ENCODE measurements at places on chromosomes 12 and 14.

DNA sequence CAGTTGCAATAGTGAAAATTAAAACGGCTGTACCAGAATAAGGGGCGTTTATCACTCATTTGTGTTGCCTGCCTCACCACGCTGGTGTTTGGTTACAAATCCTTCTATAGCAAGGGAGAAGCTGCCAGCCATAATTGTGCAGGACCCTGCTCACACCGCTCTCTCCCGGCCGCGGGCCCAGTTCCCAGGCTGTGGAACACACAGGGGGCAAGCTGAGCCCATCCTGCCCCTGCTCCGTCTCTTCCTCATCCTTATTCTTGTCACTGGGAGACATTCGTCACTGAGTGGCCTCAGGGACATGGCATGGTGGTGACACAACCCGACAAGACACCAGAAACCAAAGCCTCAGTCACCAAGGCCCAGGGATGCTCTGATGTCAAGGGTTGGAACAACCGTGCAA, 116.3 kb upstream of the FKBP4 start:
- H3K27me3 ChIP-seq, result no peaks in the 10 kb centered on the region
- no peaks in the 10 kb centered on the region for H3K36me3 ChIP-seq
- DNase-seq, result no peak
- no peak overlapping the region for H3K27ac ChIP-seq
- H3K4me3 ChIP-seq, result no peak overlapping the region

DNA sequence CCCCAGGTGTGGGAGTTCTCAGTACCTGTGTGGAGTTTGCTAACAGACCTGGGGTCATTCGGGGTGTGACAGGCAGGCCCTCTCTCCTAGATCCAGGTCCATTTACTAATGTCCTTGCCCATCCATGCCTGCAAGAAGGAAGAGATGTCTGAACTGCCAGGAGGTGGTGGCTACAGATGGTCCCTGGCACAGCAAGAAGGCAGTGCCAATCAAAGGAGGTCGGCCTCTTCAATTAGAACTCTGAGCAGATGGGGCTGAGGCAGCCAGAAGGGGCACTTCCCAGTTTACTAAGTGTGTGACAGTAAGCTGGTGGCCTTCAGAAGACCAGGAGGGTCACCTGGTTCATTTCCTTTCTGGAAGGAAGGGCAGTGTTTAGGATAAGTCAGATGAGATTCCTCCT, 202.5 kb downstream of the CACNA1C start:
- no peak overlapping the region for H3K27ac ChIP-seq
- no peaks in the 10 kb centered on the region for H3K27me3 ChIP-seq
- no peak overlapping the region for H3K4me3 ChIP-seq
- no peaks in the 10 kb centered on the region for H3K36me3 ChIP-seq
- no peak for DNase-seq

GRCh38 chr12:89762498-89763170, 54.0 kb upstream of the ATP2B1 start:
- H3K27ac ChIP-seq, result no peak overlapping the region
- DNase-seq, result no peak
- H3K27me3 ChIP-seq, result no peaks in the 10 kb centered on the region
- H3K4me1 ChIP-seq, result no peaks in the 10 kb centered on the region
- no peak overlapping the region for H3K4me3 ChIP-seq

DNA sequence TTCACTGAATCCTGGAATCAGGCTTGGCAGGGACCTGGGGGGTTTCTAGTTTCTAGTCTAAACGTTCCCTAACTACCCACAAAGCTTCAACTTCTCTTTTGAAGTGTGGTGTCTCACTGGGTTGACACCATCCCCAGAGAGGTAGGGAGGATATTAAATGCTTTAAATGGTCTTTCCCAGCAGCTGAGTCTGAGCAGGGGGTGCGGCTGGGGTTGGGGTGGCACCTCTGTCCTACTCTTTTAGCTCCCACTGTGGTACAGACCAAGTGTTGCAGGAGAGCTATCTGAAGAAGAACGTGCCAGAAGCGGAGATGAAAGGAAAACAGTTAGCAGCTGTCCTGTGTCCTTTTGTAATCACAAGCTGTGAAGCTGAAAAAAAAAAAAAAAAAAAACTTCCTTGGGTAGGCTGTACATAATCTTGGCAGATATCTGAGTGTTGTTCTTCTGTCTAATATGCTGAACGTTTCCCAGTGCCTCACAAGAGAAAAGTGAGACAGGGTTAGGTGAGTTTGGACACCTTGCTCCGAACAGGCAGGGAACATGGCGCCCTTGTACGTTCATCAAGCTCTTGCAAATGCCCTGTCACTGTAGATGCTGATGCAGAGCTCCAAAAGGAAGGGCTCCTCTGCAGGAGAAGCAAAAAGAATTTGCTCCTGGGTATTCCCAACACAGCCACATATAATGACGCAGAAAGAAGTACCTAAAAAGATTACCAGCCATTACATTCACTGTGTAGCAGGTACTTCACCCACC, 447.2 kb downstream of the APAF1 start:
- no peaks in the 10 kb centered on the region for H3K4me1 ChIP-seq
- no peak overlapping the region for H3K27ac ChIP-seq
- no peaks in the 10 kb centered on the region for H3K27me3 ChIP-seq
- H3K36me3 ChIP-seq, result no peaks in the 10 kb centered on the region

GRCh38 chr12:94261786-94262185, 113.4 kb downstream of the PLXNC1 start:
- no peaks in the 10 kb centered on the region for H3K36me3 ChIP-seq
- peak overlapping the region; percentile 60 for H3K27ac ChIP-seq
- no peaks in the 10 kb centered on the region for H3K27me3 ChIP-seq
- H3K4me1 ChIP-seq, result peaks cover 36% of the 10 kb centered on the region

- no peak for DNase-seq
- H3K36me3 ChIP-seq, result no peaks in the 10 kb centered on the region
- no peaks in the 10 kb centered on the region for H3K27me3 ChIP-seq
- no peak overlapping the region for H3K27ac ChIP-seq
These were observed 136.8 kb downstream of the CALM1 start for GRCh38 chr14:90533591-90534021.

DNA sequence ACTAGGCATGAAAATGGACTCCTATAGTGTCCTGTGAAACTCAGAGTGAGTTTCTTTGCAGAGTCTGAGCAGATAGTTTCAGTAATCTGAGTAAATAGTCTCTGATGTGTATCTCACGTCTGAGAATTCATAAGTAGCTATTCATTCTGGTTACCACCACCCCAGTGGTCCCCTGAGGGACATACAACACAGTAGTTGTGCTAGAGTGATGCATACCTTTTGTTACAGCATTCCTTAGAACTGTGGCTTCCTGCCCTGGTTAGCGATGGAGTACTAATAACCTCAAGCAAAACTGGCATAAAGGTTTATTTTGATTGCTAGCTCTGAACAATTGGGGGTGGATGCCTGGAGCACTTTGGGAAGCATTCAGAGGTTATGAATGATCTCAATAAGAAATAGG, 114.7 kb downstream of the DAAM1 start:
- H3K4me3 ChIP-seq, result no peak overlapping the region
- no peaks in the 10 kb centered on the region for H3K27me3 ChIP-seq
- H3K27ac ChIP-seq, result no peak overlapping the region
- DNase-seq, result peak; percentile 27
- H3K4me1 ChIP-seq, result peaks cover 27% of the 10 kb centered on the region

- H3K4me1 ChIP-seq, result peaks cover 88% of the 10 kb centered on the region
- peak overlapping the region; percentile 98 for H3K27ac ChIP-seq
- DNase-seq, result peak; percentile 74
- H3K4me3 ChIP-seq, result no peak overlapping the region
- H3K36me3 ChIP-seq, result no peaks in the 10 kb centered on the region
These were observed 22.0 kb downstream of the CD9 start for GRCh38 chr12:6222078-6222654.

DNA sequence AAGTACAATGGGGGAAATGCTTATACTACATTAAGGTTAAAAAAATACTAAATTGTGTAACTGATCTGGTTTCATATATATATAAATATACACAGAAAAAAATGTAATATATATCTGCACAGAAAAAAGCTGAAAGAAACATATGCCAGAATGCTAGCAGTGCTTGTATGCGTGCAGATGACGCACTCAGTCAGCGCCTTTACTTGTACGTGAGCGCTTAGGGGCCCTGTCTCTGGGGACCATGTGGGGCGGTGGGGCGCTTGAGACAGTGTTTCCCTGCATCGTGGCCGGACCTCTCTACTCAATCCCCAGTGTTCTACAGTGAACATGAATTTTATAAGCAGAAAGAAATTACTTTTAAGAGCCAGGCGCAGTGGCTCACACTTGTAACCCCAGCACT, 7.0 kb downstream of the ANKRD9 start:
- no peak overlapping the region for H3K27ac ChIP-seq
- no peak overlapping the region for H3K4me3 ChIP-seq
- no peaks in the 10 kb centered on the region for H3K27me3 ChIP-seq
- H3K36me3 ChIP-seq, result peaks cover 10% of the 10 kb centered on the region
- peaks cover 10% of the 10 kb centered on the region for H3K4me1 ChIP-seq

DNA sequence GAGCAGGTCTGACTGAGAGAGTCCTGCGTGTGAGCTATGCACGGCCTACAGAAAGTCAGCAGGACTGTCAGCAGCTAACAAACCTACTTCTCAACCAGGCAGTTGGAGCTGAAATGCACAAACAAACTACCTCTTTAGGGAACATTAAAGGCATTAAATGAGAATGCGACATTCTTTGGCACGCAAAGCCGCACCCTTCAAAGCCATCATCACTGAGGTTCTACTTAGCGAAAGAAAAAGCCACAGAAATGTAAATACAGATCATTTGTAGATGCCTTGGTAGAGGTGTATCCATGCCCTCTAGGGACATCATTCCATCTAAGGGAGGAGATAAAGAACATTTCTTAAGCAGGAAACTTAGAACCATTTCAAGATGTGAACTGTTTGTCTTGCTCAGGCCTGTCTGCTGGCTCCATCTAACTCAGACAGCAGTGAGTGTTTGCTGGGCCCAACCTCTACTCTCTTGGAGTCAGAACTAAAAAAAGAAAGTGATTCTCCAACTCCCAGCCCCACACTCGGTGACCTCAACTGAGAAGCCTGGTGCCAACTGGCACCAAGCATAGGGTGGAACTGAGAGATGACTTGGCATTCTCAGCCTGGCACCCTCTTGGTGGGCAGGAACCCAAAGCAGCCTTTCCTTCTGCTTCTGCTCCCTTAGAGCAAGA, 63.5 kb upstream of the MBIP start:
- H3K36me3 ChIP-seq, result no peaks in the 10 kb centered on the region
- no peaks in the 10 kb centered on the region for H3K27me3 ChIP-seq
- peak overlapping the region; percentile 74 for H3K27ac ChIP-seq
- H3K4me1 ChIP-seq, result peaks cover 14% of the 10 kb centered on the region

GRCh38 chr12:56261503-56262232, 3.5 kb upstream of the ANKRD52 start:
- no peaks in the 10 kb centered on the region for H3K36me3 ChIP-seq
- no peak overlapping the region for H3K27ac ChIP-seq
- no peaks in the 10 kb centered on the region for H3K27me3 ChIP-seq
- H3K4me3 ChIP-seq, result no peak overlapping the region
- DNase-seq, result no peak

GRCh38 chr12:98838231-98838647, 193.1 kb downstream of the APAF1 start:
- H3K36me3 ChIP-seq, result no peaks in the 10 kb centered on the region
- H3K4me1 ChIP-seq, result no peaks in the 10 kb centered on the region
- H3K4me3 ChIP-seq, result no peak overlapping the region
- no peak for DNase-seq

GRCh38 chr12:121246893-121247557, 37.1 kb downstream of the P2RX4 start:
- H3K27ac ChIP-seq, result no peak overlapping the region
- no peaks in the 10 kb centered on the region for H3K27me3 ChIP-seq
- no peak overlapping the region for H3K4me3 ChIP-seq
- peaks cover 21% of the 10 kb centered on the region for H3K36me3 ChIP-seq

DNA sequence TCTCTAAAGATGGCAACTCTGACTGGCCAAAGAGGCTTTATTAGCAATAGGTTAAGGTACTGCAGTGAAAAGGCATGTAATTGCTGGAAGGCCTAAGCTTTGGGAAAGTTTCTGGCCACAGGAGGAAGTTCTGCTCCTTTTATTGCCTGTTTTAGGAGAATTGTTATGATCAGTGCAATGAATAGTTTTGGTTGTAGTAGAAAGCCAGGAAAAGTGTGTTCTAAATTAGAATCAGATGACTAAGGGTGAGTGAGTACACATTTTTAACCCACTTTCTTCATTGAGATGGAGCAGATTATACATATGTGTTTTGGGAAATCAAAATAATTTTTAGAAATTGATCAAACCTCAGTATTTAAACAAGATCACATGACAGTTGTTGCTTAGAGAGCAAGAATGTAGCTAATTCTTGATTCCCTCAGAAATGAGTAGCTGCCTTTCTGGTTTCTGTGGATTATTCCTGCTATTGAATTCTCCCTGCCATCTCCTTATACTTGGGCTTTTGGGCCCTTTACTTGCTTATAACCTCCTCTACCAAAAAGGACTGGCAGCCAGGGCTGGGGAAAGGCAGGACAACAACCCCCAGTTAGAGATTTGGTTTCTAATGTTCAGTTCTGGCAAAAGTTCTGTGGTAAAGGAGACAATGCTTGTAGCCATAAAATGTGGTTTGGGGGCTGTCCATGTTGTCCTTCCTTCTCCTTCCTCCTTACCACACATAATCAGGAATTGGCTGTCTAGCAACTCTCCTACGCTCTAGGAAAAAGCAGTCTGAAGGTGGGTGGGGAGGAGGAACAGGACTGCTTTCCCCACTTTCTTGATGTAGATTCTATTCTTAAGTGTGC, 217.1 kb downstream of the SLC38A4 start:
- no peak overlapping the region for H3K4me3 ChIP-seq
- no peak for DNase-seq
- H3K4me1 ChIP-seq, result no peaks in the 10 kb centered on the region
- no peaks in the 10 kb centered on the region for H3K27me3 ChIP-seq

- H3K27ac ChIP-seq, result no peak overlapping the region
- no peaks in the 10 kb centered on the region for H3K27me3 ChIP-seq
- no peaks in the 10 kb centered on the region for H3K4me1 ChIP-seq
- no peak overlapping the region for H3K4me3 ChIP-seq
These were observed 174.3 kb upstream of the KRR1 start for GRCh38 chr12:75685617-75686225.

GRCh38 chr14:96484399-96484798, 17.8 kb upstream of the PAPOLA start:
- H3K36me3 ChIP-seq, result no peaks in the 10 kb centered on the region
- no peak overlapping the region for H3K27ac ChIP-seq
- H3K4me1 ChIP-seq, result no peaks in the 10 kb centered on the region
- no peaks in the 10 kb centered on the region for H3K27me3 ChIP-seq
- no peak for DNase-seq

GRCh38 chr12:77973579-77973978, 142.9 kb downstream of the NAV3 start:
- H3K27me3 ChIP-seq, result no peaks in the 10 kb centered on the region
- no peak overlapping the region for H3K4me3 ChIP-seq
- no peaks in the 10 kb centered on the region for H3K4me1 ChIP-seq
- no peaks in the 10 kb centered on the region for H3K36me3 ChIP-seq
- H3K27ac ChIP-seq, result no peak overlapping the region
- DNase-seq, result no peak

GRCh38 chr14:67917006-67917405, 97.4 kb downstream of the RAD51B start:
- H3K4me1 ChIP-seq, result no peaks in the 10 kb centered on the region
- no peaks in the 10 kb centered on the region for H3K36me3 ChIP-seq
- H3K27ac ChIP-seq, result no peak overlapping the region

GRCh38 chr14:92982956-92983355, 60.0 kb downstream of the CHGA start:
- peaks cover 14% of the 10 kb centered on the region for H3K4me1 ChIP-seq
- H3K4me3 ChIP-seq, result no peak overlapping the region
- H3K36me3 ChIP-seq, result no peaks in the 10 kb centered on the region
- DNase-seq, result no peak

GRCh38 chr12:31727192-31727591, 1.6 kb downstream of the AMN1 start:
- H3K27me3 ChIP-seq, result no peaks in the 10 kb centered on the region
- H3K27ac ChIP-seq, result no peak overlapping the region
- H3K36me3 ChIP-seq, result no peaks in the 10 kb centered on the region
- DNase-seq, result no peak
- no peak overlapping the region for H3K4me3 ChIP-seq
